Posterior cingulate gyrus (tissue), 11 donors: ENCODE measurements at places on chromosomes 13 and 19.

DNA sequence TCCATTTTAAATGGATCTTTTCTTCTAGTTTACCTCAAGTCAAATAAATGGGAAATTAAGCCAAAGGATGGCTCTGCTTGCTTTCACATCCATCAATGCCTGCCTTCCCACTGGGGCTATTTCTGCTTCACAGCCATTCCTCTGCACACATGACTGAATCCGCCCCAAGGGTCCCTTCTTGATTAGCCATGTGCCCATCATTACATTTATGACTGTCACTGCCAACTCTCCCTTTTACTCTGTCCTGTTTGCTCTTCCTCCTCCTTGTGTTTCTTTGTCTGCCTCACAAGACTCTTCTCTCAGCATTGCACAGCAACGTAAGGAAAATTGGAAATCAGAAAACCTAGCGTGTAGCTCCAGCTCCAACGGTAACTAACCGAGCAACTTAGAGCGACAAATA is 410.2 kb downstream of the TBC1D4 start:
- DNase-seq, result no peak

- DNase-seq, result no peak
These were observed 28.0 kb downstream of the SPRY2 start for GRCh38 chr13:80312967-80313366.

DNA sequence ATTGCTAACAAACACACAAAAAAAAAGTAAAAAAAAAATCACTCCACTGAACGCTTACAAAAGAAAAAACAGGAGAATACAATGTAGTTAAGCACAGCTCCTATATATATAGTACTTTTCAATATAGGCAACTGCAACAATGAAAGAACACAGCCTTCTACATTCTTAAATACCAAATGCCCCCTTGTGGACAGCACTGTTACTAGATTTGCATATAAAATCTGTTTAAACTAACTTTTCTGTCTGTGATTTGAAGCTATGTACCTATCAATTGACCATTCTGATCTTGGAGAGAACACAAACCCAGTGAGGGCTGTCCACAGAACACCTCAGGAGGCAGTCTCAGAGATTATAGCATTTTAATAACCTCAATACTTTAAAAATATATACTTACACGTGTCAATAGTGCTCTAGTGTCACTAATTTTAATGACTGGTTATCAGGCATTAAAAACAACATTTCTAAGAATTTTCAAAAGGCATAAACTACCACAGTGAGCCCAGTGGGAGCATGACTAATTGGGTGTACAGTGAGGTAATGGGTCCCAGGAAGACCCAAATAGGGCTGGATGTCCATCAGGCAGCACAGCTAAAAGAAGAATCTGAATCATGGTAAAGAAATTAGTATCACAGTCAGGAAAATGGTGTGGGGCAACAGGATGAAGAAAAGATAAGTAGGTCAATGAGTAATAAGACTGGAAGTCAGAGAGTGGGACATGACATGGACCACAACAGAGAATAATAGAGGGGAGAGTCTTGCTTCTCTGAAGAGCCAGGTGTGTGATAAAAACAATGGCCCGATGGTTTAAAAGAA is 22.2 kb downstream of the CCDC169 start:
- no peak for DNase-seq

- DNase-seq, result no peak
These were observed 431.5 kb downstream of the FGF14 start for GRCh38 chr13:101970341-101970740.

- no peak for DNase-seq
These were observed 162.2 kb downstream of the KDM4B start for GRCh38 chr19:5131031-5131505.

DNA sequence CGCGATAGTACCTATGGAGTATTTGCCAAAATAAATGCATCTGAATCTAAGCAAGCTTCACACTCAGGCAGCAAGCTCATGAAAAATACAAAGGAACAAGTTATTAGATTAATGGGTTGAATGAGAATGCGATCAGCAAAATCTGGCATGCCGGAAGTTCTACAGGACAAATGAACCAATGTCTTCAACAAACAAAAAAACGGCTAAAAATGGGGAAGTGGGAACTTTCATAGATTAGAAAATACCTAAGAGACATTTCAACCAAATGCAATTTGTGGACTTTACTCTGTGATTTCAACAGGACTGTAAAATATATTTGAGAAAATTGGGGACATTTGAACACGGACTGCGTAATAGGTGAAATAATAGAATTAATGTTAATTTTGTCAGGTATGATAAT is 22.4 kb upstream of the RNASEH2B start:
- DNase-seq, result no peak

- peak; percentile 66 for DNase-seq
These were observed 262 bp downstream of the COX7A1 start for GRCh38 chr19:36152019-36152351.

- no peak for DNase-seq
These were observed 58.3 kb upstream of the FREM2 start for GRCh38 chr13:38628554-38628953.

- no peak for DNase-seq
These were observed 1.6 kb downstream of the CCL25 start for GRCh38 chr19:8054169-8054568.

GRCh38 chr13:34156841-34157365 is 339.0 kb downstream of the RFC3 start:
- DNase-seq, result peak; percentile 95

- DNase-seq, result peak; percentile 80
These were observed 1.5 kb downstream of the ENOX1 start for GRCh38 chr13:43785261-43785649.

GRCh38 chr13:94825507-94825906 is 113.2 kb upstream of the SOX21 start:
- DNase-seq, result peak; percentile 54

DNA sequence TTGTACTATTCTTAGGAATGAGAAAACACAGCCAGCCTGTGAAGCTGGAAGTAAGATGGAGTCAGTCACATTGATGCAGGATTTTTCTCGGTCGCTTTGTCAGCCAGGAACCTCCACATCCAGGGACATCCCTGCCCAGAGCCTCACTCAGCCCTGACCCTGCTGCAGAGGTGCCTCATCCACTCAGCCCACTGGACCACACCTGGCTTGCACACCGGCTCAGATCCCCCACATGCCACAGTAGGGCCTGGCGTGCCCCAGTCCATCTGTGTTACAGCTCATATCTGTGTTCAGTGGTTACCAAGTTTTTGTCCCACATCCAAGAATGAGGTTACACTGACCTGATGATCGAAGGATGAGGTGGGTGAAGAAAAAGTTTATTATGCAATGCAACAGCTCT is 1315.4 kb downstream of the SLITRK1 start:
- DNase-seq, result no peak

- DNase-seq, result no peak
These were observed at the start of gene RGL3 for GRCh38 chr19:11418549-11419506. RGL3 (minus strand) TSS chr19:11419314; CDS start chr19:11419278, 36 bp downstream.

- DNase-seq, result no peak
These were observed 8.4 kb upstream of the CEBPA start for GRCh38 chr19:33310606-33311325.

DNA sequence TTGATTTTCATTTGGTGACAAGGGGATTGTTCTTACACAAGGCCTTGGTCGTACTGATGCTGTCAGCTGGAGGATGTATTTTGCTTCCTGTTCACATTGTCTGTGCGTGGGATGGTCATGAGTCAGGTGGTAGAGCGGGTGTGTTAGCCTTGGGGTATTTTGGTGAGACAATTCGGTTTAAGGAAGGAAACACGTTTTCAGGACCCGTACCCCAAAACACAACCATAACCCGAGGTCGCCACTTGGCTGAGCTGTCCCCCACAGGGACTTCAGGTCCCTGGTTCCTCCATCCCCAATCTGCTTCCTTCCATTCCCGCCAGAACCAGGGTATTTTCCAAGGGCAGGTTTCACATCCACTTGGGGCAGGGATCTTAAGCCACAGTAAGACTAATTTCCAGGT is 15.0 kb downstream of the MYO9B start:
- no peak for DNase-seq

DNA sequence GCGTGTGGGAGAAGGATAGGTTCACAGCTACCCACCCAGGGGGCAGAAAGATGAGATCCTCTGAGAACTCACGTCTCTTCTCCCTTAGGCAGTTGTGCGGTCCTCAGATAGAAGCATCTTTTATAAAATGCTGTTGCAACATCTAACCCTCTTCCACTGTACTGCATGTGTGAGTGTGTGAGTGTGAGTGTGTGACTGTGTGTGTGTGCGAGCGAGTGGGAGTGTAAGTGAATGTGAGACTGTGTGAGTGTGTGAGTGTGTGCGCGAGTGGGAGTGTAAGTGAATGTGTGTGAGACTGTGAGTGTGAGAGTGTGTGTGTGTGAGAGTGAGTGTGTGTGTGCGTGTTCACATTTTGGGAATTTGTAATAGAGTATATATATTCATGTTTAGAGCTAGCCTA is 55.6 kb upstream of the F7 start:
- DNase-seq, result no peak

DNA sequence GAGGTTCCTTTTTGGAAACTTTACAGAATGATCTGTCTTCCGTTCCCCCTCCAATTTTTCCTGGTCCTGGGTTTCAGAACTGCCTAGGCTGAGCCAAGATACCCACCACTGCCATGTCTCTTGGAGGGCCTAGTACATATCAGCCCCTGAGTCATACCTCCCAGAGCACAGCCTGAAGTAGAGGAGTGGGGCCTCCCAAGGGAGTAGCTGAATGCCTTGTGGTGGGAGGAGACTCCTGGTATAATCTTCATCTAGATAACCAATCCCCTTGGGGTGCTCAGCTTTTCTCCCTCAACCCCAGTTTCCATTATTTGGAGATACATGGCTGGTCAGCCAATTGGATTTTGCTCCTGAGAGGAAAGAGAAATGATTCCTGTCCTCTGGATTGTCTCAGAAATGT is 30.3 kb downstream of the ZNF763 start:
- DNase-seq, result no peak

DNA sequence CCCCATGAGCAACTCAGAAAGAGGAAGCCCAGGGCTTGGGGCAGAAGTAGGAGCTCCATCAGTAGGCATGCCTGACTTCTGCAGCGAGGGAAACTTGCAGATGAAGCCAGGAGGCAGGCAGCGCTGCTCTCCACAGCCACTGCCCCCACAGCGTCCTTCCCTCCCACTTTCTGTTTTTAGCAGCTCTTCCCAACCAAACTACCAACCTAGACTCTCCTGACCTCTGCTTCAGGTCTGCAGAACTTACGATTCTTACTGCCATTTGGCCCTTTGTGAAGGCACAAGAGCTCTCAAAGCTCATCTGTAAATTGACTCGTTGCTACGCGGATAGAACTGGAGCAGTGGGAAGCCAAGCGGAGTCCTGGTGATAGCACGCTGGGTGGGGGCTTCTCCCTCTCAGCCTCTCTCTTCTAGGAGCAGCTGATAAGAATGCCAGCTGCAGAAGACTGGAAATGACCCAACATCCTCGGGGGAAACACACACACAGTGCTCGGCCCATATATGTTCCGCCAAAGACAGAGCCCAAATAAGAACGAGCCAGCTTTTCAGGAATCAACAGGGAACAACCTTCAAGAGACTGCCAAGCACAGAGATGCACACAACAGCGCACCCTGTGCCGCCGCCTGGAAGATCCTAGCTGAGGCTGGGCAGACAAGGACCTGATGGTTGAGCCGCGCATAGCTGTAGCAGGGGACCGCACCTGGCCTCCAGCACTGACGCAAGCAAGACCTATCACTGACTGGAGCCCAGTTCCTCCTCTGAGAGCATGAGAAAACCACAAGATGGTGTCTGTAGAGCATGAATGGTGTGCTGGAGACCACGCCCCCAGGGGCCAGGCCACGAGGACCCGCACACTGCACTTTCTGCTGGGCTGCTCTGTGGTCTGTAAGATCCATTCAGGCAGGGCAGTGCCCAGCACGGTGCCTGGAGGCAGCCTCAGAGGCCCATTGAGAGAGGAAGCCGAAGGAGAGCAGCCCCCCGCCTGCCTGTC is 15.9 kb upstream of the SLC35E1 start:
- DNase-seq, result peak; percentile 46

DNA sequence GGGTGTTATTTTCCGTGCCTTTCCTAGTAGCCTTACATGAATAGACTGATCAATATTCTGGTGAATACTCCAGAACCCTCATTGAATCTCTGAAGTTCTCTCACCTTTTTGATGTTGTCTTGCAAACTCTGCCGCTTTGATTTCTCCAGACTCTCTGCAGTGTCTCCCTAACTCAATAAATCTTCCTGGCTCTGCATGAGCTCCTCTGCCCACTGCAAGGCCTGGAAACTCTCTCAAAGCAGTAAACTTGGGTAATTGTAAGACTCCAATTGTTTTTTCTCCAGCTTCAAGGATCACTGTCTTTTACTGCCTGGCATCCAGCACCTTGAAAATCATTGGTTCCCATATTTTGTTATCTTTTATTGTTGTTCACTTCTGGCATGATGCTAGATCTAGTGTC is 198.4 kb downstream of the GPC5 start:
- DNase-seq, result no peak

DNA sequence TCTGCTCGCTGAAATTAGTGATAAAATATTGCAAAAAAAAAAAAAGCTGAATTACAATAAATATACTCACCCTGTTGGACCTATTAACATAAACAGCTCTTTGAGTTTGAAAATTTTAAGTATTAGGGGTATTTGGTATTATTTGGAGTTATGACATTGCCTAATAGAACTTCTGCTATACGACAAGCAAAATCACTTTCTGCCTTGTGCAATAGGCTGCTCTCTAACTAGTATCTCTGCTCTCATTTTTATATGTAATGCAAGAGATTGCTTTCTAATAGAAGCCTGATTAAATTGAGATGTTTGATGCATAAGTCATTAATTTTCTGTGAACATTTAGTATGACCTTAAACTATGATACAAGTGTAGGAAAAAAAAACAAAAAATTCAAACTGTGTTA is 5.3 kb downstream of the RGS9BP start:
- no peak for DNase-seq

- DNase-seq, result no peak
These were observed 85.5 kb upstream of the TDRD3 start for GRCh38 chr13:60311527-60311926.

DNA sequence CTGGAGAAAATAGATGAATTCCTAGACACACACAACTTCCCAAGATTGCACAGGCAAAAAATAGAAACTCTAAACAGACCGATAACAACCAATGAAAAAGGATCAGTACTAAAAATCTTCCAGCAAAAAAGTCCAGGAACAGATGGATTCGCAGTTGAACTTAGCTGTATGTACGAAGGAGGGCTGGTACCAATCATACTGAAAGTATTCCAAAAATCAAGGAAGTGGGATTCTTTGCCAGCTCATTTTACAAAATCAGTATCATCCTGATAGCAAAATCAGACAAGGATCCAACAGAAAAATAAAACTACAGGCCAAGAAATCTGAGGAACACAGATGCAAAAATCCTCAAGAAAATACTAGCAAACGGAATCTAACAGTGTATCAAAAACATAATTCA is 6.5 kb upstream of the LILRB2 start:
- no peak for DNase-seq
